Thymus (tissue), 14 donors: ENCODE measurements at places on chromosomes 1 and 21.

- DNase-seq: peak; percentile 61
Observed at GRCh38 chr1:43836267-43836951, 97.2 kb upstream of the ARTN start.

GRCh38 chr1:84165601-84166000, 21.5 kb downstream of the PRKACB start:
- no peak for DNase-seq

DNA sequence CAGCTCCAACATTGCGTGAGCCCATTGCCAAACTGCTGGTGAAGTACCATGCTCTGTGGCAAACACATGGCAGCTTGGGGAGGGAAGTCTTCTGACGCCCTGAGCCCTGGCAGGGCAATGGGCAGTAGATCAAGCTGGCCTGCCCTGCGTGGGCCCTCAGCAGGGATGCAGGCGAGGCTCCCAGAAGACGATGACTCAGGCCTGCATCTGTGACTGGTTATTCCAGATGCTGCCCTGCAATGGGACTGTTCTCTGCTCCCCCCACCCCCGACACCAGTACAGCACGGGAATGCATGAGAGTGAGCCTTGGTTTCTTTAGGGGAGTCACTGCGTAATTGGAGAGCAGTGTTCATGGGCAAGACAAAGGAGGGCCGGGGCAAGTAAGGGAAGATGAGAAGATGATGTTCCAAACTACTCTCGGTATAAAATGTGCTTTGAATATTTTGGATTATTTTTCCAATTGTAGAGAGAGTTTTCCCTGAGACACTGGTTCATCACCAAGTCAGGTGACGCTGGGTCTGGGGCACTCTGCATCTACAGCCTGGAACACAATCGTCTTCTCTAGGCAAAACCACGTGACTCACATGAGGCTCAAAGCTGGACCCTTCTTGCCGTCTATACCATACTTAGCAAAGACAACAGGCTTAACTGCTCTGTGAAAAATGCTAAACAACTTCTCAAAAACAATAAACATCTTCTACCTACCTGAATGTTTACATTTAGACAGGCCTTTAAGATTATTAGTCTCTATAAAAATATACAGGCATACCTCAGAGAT, 9.0 kb upstream of the C1orf198 start:
- DNase-seq: no peak

DNA sequence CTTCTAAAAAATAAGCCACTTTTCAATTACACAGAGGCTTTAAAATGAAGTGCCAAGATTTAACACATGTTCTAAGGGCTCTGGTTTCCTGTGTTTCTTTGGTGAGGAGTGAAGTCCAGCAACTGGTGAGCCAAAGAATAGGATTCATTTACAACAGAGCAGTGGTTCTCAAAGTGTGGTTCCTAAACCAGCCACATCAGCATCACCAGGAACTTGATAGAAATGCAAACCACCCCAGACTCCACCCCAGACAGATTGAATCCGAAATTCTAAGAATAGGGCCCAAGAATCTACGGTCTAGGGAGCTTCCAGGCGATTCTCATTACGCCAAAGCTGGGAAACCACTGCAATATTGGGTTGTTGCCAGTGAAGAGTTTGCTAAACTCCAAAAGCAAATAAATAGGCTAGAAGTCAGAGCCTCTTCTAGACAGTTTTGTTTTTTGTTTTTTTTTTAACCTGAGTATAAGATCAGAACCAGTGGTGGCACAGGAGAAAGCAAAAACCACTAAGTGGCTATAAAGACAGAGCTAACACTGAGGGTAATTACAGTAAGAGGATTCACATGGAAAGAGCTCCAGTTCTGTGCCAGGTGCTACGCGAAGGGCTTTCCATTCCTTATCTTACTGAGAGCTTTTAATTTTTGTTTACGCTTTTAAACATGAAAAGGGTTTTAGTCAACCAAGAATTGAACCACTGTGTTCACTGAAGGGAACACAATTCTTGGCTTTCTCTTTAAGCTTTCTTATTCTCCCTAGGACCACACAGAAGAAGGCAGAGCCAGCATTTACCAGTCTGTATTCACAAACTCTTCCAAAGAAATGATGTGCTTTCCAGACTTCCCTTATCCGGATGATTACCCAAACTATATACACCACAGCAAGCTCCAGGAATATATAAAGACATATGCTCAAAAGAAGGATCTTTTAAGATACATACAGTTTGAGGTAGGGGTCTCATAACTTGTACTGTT, 42.4 kb upstream of the FMO2 start:
- no peak for DNase-seq

DNA sequence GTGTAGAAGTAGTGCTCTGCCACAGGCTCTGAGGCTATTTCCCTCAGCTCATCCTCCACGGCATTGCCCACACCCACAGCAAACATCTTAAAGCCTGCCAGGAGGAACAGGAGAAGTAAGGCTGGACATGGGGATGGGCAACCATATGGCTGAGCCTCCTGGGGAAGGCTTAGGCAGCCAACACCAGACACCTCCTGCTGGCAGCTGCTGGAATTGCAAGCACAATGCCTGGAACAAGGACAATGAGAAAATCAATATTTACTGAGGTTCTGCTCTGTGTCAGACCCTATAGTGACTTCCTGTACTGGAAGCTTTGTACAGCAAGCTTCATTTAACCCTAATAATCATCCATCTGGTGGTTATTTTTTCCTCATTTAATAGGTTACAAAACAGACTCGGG, 8.2 kb downstream of the MATN1 start:
- DNase-seq: no peak

DNA sequence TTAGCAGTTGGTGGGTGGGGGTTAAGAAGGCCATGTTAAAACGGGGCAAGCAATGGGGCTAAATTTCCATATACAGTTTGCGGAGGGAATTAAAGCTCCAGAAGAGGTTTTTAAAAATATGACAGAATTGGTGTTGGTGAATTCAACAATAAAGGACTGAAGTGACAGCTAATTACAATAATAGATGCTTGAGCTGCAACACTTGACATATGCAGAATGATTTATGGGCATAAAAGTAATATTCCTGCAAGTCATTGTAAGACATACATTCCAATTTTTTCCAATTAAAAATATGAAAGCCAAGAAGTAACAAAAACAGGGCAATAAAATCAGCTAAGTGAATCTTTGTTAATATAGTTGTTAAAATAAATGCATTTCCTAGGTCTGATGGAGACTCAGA, 202.2 kb upstream of the MAP1LC3C start:
- DNase-seq: no peak
